ENCODE measurements at places on chromosomes 5 and 9.

DNA sequence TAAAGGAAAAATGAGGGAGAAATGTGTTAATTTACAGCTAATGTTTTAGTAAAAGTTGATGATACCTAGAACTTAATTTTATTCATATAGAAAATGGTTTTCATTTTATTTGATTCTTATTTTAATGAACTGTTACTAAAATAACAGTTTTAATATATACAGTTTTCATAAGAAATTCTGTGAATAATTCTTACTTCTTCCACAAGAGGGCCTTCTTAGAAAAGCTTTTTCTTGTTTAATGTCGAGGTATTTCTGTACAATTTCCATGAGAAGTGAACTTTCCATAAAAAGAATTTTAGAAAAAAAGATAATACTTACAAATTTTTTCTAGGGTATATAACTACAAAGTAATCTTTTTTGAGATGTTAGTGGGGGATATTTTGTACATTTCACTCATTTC, 73.9 kb downstream of the KLF9 start:
- peak; percentile 4 for DNase-seq

GRCh38 chr9:80158554-80159170, 586.9 kb downstream of the TLE4 start:
- no peak for DNase-seq

DNA sequence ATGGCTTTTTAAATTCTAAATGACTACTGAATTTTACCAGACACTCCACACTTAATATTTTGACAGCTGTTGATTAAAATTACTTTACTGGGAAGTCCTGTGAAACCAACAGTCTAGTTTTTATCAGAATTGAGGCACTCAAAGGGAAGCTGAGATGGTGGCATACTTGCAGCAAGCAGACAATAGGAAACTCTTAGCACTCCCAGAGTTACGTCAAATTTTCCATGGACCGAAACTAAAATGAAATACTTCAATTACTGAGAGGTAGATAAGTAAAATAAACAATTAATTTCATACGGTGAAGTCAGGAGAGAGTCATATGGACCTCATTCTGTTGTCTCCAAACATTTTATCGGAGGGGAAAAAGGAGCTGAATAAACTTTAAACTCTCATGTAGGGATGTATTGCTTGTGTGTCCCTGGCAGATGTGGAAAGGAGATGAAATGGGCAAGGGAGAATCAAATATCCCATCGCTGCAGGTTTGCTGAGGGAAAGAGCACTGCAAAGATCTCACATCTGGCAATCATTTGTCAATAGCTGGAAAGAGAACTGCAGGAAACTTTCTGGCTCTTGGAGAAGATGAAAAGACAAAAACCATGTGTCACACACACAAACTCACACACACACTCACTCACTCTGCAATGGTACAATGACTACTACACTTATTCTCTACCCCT, 189.4 kb downstream of the BNC2 start:
- DNase-seq, result no peak

DNA sequence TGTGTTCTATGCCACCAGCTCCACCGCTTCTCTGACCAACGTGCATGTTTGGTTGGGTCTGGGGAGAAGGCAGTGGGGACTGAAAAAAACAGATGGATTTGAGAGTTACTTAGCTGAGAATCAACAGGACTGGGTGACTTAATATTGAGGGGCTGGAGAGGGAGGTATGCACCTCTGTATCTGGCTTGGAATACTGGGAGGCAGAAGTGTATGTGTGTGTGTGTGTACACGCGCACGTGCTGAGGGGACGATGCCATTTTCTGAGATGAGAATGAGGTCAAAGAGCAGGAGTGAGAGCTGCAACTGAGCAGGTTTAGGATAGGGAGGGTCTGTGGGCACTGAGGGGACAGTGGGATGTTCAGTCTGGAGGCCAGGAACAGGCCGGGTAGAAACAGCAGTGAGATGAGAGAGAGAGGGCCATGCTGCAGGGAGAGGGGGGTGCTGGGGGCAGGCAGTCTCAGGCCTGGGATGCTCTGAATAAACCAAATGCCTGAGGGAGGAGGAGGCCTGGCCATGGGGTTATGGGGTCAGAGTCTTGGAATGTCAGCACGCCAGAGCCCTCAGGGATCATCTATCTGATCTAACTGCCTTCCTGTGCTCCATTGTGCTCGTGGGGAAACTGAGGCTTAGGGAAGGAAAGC, 14.0 kb downstream of the PDGFRB start:
- DNase-seq, result no peak

DNA sequence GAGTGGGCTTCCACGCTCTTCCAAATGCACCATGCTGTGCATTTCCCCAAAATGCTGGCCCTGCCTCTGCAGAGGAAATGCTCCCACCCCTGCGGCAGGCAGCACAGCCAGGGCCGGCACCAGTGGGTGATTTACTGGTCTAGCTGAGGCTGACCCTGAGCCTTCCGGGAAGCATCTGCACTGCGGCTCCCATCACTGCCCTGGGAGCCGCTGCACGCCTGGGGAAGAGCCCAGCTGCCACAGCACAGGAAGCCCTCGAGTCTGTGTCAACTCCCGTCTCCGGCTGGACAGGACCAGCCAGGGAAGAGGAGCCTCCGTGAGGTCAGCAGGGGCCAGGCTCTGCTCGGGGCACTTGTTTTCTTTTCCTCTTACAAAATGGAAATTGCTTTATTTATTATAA, 25.1 kb upstream of the EEIG1 start:
- no peak for DNase-seq

- no peak for DNase-seq
Observed at GRCh38 chr5:57736716-57737115, 254.1 kb upstream of the ACTBL2 start.

DNA sequence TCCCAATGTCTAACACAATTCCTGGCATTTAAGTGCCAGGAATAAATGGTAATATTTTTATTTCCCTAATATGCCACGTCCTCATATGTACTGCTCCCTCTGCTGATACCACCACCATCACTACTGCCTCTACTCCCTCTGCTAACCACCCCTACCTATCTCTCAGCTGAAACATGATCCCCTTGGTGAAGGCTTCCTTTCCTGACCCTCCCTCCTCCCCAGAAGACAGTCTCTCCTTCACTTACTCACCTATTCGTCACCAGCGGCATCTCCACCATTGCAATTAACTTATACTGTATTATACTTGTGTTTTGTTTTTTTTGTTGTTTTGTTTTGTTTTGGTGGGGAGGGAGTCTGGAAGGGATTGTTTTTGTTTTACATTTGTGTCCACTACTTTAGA, 4.8 kb downstream of the DENND1A start:
- DNase-seq, result no peak

DNA sequence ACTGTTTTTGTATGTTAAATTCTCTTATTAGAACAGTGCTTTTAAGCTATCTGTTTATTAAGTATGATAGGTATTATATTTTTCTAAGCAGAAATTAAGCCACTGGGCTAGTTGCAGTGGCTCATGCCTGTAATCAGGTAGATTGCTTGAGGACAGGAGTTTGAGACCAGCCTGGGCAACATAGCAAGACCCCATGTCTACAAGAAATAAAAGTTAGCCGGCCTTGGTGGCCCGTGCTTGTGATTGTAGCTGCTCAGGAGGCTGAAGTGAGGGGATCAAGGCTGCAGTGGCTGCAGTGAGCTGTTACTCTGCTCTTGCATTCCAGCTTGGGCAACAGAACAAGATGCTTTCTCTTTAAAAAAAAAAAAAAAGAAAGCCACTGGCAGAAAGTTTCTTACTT, 45.0 kb upstream of the LRRC70 start:
- no peak for DNase-seq

DNA sequence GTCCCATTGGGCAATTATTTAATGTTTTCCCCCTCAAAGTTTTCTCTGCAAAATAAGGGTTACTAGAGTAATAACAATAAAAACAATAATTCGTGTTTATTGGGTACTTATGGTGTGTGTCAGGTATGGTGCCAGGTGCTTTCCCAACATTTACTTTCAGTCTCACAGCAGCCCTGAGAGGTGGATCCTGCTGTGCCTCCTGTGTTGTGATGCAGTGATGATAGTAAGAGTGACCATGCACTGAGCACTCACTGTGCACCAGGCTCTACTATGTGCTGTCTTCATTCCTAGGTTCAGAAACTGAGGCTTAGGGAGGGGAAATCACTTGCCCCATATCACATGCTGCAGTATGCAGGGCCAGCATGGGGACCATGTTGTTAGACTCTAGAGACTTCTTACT, 15.5 kb downstream of the OTULINL start:
- DNase-seq, result no peak

DNA sequence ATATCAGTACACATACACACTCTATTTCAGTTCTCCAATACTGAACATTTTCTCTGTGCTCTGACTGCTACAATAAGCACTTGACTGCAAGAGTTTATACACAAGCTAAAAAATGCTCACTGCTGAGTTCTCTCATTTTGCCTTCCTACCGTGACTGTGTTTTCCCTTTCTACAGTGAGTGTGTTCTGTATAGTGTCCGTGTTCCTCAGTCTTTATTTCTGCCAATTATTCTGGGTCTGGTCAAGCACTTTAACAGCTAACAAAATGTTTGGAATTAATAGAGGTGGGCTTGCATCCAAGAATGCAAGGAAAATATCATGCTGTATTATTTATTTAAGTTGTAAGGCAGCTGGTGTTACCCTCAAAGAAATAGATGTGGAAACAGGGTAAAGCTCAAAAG, 217.0 kb upstream of the NREP start:
- DNase-seq, result no peak

DNA sequence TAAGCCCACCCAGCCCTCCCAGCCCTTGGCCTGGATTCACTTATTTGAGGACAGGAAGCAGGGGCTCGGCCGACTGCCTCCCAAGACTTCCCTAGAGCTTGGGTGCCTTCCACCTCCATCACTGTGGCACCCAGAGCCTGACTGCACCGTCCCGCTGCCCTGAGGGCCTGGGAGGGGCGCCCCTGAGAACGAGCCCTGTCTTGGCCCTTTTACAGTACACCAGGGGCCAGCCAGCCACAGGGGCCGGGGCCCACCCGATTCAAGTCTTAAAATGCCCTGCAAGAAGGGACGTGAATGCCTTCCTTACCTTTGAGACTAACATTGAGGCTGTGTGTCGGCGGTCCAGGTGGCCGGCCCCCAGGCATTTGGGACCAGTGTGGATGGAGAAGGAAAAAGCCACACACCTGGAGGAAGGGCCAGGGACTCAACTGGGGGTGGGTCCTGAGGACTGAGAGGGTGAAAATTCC, 16.8 kb downstream of the FAM78A start:
- DNase-seq, result no peak

GRCh38 chr5:54440456-54440893, 15.0 kb upstream of the HSPB3 start:
- no peak for DNase-seq

DNA sequence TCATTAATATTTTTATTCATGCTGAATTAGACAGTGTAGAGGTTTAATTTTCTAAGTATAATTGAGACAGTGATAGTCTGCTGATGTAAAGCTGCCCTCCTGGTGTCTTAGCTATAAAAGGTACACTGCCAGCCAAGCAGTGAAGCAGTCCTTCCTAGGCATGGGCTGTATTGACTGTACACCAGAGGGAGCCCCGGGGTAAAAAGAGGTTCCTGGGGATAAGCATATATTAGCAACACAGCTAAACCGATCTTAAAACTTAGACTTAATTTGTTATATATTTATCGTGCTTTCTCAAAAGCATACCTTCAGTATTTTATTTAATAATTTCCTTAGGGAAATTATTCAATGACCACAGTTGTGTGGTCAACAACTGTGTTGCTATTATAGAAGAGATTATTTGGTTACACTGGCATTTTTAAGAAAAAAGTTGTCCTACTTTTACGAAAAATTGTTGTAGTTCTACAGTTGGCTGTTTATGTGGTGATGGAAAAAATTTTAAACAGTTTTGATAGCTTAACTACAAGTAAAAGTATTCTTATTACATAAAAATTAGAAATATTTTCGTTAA, 68.8 kb downstream of the ELL2 start:
- DNase-seq, result no peak

GRCh38 chr5:96942078-96942477, 6.2 kb downstream of the LNPEP start:
- no peak for DNase-seq

- DNase-seq, result no peak
Observed at GRCh38 chr9:459491-460444, 245.1 kb downstream of the DOCK8 start.

- no peak for DNase-seq
Observed at GRCh38 chr5:170070556-170071412, 34.9 kb upstream of the FOXI1 start.

GRCh38 chr5:138354926-138355378, 2.5 kb downstream of the KDM3B start:
- DNase-seq, result peak; percentile 33

DNA sequence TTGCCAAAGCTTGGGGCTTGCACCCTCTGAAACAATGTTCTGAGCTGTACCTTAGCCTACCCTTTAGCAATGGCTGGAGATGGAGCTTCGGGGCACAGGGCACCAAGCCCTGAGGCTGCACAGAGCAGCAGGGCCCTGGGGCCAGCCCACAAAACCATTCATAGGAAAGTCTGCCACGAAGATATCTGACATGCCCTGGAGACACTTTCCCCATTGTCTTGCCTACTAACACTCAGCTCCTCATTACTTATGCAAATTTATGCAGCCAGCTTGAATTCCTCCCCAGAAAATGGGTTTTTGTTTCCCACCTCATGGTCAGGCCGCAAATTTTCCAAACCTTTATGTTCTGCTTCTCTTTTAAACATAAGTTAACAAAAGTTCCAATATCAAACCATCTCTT, 105.7 kb downstream of the DTWD2 start:
- no peak for DNase-seq

DNA sequence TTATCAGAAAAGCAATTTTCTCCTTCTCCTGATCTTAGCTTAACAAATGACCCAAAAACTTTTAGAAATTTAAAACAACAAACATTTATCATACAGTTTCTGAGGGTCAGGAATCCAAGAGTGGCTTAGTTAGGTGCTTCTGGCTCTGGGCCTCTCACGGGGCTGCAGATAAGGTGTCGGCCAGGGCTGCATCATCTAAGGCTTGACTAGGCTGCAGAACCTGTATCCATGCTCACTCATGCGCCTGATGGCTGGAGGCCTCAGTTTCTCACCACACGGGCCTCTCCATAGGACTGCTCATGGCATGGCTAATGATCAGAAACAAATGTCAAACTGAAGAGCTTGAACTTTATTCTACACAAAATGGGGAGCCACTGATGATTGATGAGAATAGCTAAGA, 210.0 kb downstream of the SEC61B start:
- DNase-seq, result no peak

GRCh38 chr5:79120221-79120620, 8.6 kb downstream of the BHMT start:
- DNase-seq, result no peak

DNA sequence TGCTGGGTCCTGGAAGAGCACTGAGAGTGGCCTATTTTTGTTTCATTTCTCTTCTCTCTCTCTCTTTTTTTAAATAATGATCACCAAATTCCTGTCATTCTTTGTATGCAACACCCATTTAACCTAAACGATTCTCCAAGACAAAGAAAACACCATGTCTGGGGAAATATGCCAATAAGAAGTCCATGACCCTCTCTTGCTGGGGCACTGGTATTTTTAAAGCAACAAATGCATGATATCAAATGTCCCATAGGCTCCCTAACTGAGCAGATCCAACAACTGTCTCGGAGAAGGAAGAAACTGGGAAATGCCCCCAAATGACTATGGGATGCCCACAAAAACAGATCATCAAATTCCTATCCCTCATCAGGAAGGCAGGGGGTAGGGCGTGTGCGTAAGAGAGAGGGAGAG, 567.4 kb downstream of the CCDC171 start:
- no peak for DNase-seq
